ENCODE measurements at places on chromosomes 4 and X.

DNA sequence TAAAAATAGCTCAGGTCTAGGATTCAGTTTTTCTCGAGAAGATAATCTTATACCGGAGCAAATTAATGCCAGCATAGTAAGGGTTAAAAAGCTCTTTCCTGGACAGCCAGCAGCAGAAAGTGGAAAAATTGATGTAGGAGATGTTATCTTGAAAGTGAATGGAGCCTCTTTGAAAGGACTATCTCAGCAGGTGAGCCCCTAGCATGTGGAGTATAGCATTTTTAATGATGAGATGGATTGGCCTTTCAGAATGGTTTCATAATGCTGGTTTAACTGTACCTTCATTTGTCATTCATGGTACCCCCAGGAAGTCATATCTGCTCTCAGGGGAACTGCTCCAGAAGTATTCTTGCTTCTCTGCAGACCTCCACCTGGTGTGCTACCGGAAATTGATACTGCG is 79.4 kb downstream of the SLC10A6 start:
- DNase-seq: no peak

DNA sequence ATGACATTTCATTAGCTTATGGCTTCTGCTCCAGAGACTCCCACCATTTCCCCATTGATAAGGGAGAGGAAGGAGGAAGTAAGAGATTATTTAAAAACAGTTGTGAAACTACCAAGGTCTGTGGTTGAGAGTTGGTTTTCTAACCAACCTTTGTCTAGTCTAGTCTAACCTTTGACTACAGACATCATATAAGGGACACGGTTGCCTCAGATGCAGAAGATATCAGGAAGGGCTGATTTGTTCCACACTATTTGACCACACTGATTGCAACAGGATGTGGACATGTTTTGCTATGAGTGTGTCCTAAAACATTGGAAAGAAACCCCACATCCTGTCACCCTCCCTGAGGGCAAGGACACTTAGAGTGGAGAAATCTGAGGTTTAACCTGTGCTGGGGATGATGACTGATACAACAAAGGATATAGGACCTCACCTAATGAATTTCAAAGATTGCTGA is 53.0 kb downstream of the COQ2 start:
- DNase-seq: no peak

DNA sequence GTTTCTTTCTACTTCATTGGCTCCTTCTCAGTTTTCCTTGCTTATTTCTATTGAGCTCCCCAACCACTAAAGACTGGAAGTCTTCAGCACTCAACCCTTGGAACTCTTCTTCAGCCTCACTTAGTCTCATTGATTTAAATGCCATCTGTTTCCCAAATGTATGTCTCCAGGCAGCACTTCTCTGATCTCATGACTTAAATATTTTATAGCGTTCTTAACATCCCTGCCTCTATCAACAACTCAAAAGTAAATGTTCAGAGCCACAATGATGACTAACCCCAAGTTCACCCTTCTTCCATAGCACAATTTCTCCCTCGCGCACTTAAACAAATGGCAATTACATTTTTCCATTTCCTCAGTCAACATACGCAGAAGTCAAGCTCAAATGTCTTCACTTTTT is 1393.3 kb downstream of the ARAP2 start:
- no peak for DNase-seq

- no peak for DNase-seq
Measured at GRCh38 chrX:74230094-74230493, 73.9 kb upstream of the ZCCHC13 start.

DNA sequence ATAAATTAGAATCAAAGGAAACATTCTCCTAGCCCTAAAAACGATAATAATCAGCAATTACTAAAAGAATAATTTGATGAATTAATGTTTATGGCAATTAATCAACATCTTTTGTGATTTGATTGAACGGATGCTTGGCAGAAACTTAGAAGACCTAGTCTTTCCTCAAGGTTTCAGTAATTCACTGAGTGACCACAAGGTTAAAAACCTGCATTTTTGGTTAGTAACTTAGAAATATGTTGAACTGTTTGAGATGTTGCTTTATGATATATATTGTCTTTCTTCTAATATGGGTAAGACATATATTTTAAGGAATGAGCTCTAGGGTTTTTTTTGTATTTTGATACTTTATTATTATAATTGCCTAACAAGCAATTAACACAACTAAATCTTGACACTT is 793.0 kb upstream of the NDST4 start:
- no peak for DNase-seq

- DNase-seq: no peak
Measured at GRCh38 chr4:141132709-141133145, 542 bp downstream of the RNF150 start.

GRCh38 chrX:110985470-110985869 is 110.5 kb upstream of the PAK3 start:
- DNase-seq: no peak

- DNase-seq: no peak
Measured at GRCh38 chr4:16897991-16898827, at the start of gene LDB2. TSS of gene LDB2 (minus strand) at chr4:16898645.

GRCh38 chr4:101993842-101994775 is 203.6 kb downstream of the BANK1 start:
- DNase-seq: no peak

DNA sequence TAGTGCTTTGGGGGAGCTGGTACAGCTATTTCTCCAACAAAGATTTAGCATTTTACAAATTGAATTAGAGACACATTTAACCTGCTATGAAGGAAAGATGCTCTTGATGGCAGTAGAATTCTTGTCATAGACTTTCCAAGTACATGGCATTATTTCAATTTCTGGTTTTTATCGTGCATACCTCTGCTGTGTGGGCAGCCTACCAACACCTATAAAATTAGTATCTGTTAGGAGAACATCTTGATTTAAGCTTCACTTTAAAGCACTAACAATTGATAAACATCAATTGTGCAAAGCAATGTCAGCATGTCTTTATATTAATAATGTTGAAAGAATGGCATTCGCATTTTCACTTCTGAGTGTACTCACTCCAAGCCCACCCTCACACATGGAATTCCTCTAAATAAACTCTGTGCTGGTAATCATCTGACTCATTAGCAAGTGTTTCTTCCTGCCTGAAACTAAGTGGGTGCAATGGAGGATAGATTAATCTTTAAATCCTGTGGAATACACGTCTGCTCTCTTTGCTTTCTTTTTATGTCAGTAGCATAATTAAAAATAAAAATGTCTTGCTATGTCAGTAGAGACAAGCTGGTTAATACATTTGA is 279.8 kb upstream of the MAGEB18 start:
- DNase-seq: no peak

GRCh38 chr4:72954811-72955210 is 114.7 kb downstream of the COX18 start:
- no peak for DNase-seq

DNA sequence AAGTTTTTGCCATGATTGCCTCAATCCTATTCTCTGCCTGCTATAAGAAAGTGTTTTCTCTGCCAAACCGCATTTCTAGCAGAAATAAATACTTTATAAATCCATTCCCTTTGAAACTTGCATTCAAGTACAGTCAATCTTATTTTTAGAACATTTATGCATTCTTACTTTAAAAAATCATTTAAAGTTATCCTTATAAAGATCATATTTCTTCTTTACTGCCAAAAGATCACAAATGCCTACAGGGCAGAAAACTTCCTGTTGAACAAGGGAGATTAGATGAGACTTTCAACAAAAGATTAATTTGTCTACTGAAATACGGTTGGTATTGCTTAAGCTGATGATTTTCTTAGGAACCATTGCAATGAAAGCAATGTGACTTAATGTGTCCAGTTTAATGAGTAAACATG is 207.2 kb upstream of the SLIT2 start:
- no peak for DNase-seq

- DNase-seq: no peak
Measured at GRCh38 chrX:13903405-13903804, 86.5 kb upstream of the GPM6B start.

- no peak for DNase-seq
Measured at GRCh38 chr4:35493977-35494376, 750.3 kb downstream of the ARAP2 start.

- DNase-seq: no peak
Measured at GRCh38 chr4:5891563-5892322, 1.1 kb downstream of the CRMP1 start.

GRCh38 chr4:154349829-154350228 is 141.8 kb downstream of the DCHS2 start:
- DNase-seq: no peak

DNA sequence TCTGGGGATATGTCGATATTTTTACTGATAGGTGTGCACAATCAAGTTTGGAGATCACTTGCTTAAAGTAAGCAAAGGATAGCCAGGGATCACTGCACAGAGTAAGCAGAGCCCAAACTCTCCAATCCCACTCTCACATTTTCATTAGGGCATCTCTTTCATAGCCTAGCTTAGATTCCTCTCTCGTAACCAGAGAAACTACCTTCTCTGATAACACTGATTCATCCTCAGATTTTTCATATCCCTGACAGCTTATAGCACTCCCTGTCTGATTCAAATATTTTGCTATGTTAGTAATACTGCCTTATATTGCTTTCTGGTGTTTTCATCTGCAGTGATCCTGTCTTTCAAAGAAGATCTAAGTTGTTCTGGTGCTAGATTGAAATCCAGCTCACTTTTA is 123.7 kb downstream of the CBLL2 start:
- DNase-seq: no peak

DNA sequence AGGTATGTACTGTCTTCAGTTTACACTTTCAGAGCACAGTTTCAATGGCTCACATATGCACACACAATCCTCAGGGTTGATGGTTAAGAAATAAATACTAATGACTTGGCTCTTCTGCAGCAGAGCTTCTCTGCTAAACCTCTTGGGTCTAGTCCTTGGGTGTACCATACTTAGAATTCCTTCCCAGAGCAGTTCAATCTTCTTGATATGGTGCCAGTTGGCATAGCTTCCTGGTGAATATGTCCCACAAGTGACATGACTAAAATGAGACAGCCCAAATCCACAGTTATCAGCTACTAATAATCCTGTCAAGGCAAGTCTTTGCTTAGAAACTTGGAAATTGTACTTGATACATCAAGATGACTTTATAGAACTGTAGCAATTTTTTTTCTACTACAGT is 654.4 kb downstream of the IQCM start:
- no peak for DNase-seq

DNA sequence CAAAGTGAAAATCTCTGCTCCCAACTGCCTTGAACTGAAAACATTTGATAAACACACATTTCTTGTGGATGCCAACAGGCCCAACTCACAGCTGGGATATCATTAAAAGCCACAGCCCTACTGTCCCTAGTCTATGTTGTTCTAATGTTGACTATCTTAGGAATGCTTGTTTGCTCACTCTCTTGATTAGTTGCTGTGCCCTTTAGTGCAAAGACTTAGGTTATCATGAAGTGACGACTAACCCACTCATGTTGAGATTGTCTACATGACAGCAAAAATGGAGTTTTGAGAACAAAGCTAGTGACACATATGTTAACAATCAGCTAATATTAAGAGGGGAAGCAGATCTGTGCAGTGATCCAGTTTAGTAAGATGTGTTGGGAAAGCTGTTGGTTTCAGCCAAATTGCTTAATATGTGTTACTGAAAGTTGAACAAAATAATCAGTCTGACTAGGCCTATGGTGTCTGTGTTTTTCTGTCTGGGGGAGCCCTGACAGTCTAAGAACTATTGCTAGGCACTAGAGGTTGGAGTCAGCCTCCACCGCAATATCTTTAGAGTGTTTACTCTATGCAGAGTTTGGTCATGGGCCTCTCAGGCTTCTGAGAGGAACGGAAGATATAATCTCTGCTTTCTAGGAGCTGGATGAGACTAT is 125.5 kb downstream of the ATG4A start:
- DNase-seq: no peak

DNA sequence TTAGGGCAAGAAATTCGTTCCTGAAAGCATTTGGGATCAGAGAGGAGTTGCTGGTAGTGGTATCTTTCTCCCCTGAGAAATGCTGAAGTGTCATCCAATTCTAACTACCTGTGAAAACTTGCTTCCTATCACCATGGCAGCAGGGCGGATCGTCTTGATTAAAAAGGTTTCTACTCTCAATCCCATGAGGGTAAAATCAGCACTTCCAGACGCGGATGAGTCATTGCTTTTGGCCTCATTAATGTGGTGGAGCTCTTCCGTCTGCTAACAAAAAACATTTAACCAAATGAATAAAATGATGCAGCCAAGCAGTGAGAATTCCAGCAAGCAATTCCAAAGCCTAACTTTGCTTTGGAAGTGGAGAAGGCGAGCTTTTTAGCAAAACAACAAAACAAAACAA is 325.6 kb downstream of the CAMK2D start:
- no peak for DNase-seq

GRCh38 chrX:25383196-25383595 is 367.4 kb upstream of the ARX start:
- DNase-seq: no peak

DNA sequence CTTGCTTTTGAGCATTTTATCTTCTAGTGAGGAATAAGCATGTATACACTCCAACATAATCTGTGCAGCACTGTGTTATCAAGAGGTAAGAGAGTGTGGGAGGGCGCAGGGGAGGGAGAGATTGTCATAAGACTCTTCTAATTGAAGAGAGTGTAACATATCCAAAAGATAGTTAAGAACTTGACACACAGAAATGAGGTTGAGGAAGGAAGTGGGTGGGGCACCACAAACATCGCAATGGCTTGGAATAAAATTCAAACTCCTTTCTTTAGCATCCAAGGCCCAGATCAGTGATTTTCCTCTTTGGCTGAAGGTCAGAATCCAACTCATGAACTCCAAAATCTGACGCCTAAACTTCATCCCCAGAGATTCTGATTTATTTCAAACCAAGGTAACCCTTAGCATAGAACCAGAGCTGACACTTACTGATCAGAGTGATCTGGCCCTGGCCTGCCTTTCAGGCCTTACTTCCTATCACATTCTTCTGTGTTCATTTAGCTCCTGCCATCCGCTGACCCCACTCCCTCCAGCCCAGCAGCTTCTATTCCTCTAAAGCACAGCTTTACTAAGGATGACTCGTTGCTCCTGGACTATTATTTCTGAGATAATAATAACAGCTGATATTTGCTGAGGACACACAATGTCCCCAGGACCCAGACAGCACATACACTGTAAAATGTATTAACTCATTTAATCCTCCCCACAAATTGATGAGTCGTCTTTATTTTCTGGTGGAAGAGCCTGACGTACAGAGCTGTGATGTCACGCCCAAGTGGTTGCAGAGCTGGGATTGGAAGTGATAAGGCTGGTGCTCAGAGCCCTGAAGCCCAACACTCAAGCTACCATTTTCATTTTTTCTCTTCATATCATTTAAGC is 10.6 kb upstream of the CTSO start:
- DNase-seq: no peak

GRCh38 chrX:53089224-53089842 is 4.6 kb upstream of the KANTR start:
- no peak for DNase-seq

GRCh38 chr4:71360844-71361243 is 22.0 kb downstream of the SLC4A4 start:
- DNase-seq: no peak

GRCh38 chr4:94650134-94650495 is 107.6 kb upstream of the BMPR1B start:
- DNase-seq: no peak

Data from activated CD4-positive, alpha-beta T cell treated with anti-CD3 and anti-CD28 coated beads, Interleukin-2, amount 50 U/mL, for 24 hours (primary cell).